ENCODE measurements at places on chromosomes 6 and 20.

DNA sequence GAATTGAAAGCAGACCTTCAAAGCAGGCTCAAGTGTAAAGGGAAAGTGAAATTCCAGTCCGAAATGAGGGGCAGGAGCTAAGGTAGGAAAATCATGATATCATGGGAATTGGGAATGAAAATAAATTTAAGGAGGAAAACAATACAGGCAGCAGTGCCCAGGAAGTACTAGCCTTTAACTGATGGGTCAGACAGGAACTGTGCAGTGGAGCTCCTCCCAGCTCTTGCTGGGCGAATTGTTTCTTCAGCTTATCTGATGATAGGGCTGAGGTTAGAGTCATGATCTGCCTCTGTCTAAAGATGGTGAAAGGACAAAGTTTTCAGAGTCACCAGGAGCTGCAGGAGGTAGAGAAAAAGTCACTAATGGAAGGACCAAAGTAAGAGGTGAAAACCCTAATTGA lies 457.9 kb upstream of the PTCHD4 start:
- no peak for DNase-seq

DNA sequence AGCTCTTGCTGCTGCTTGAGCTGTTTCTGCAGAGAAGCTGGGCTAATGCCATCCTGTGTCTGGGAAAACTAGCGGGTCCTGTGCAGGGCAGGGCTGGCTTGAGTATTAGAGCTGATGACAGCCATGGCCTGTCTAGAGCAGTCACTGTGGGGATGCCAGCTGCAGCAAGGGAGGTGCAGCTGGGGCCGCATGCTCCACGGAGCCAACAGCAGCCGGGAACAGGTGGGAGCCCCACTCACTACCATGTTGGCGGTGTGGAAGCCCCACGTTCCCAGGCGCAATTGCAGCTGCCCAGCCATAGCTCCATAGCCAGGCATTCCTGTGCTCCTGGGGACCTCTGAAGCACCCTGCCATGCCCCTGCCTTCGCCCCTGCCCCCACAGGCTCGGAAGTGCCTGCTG lies 212.9 kb downstream of the TFAP2C start:
- DNase-seq, result no peak

- DNase-seq, result no peak
These were observed 112.6 kb downstream of the FRK start for GRCh38 chr6:115947966-115948541.

- no peak for DNase-seq
These were observed 38.3 kb upstream of the CD2AP start for GRCh38 chr6:47439348-47439668.

- DNase-seq, result no peak
These were observed 160.7 kb upstream of the PDE10A start for GRCh38 chr6:165823609-165824326.

DNA sequence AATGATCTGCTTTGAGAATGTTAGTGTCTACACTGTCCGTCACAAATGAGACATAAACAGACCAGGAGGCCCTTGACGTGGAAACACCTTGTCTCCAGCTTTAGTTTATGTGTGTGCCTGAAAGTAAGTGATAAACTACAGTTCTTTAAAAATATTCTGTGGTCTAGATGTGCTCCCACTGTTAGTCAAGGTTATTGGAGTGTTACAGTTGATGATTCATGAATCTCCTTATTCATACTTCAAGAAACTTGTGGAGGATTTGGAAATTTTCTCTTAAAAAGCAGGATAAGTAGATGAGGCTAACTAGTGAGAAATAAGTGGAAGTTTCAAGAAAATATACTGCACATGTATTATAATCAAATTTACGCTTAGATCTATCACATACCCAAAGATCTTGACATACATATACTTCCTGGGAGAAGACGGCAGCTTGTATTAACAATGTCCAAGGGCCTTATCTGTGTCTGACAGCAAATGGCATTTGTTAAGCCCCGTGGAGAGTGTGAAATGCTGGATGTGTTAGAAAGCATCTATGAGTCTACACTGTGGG lies 90.5 kb upstream of the MBOAT1 start:
- no peak for DNase-seq

DNA sequence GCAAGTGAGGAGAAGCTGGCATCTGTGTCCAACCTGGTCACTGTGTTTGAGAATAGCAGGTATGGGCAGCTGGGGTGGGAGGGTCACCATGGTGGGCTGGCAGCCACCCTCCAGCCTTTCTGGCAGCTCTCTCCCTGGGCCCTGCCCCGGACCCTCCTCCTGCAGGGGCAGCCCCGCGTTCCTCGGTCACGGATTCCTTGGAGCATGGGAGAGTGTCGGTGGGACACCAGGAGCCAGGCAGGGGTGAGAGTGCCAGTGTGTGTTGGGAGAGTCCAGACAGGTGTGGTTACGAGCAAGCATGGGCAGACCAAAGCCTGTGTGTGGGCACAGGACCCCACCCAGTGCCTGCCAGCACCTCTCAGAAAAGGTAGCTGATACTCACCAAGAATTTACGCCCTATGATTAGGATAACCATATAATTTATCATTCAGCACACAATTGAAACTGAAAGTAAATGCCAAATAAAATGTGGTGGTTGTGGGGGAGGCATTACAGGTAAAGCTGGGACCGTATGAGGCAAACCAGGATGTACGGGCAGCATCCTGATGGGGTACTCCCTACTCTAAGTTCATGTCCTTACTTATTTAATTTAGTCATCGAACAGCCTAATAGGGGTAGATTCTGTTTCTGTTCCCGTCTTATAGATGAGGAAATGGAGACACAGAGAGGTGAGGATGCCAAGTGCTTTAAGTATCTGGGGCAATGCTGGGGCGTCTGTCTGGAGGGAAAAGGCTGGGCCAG lies 542 bp downstream of the FGD2 start:
- DNase-seq, result no peak

DNA sequence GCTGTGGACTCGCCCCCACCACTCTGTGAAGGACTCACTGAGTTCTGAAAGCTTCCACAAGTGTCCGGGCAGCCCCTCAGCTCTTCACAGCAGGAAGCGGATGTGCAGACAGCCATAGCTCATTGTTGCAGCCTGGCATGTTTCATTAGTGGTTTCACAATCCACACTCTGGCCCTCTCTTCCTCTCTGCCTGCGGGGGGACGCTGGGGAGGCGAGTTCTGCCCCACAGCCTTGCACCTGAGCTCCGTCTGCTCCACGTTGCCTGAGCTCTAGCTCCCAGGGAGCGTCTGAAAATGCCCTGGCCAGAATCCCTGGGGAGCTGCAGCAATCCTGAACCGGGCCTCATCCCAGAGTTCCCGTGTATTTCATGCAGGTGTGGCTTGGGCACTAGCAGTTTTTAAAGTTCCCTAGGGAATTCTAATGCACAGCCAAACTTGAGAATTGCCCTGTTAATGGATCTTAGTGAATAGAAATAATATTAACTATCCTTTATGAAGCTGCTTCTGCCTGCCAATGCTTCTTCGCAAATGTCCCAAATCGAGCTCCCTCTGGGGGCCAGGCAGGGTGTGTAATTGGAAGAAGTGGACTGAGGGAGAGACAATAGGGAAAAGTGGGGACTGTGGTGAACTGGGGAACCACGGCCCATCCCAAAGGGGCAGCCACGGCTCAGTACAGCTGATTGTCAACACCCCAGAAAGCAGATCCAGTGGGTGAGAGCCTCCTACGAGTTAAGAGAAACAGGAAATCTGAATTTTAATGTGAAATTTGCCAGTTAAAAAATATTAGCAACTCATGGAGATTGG lies 51.5 kb downstream of the CTCFL start:
- no peak for DNase-seq

- no peak for DNase-seq
These were observed 43.4 kb upstream of the CDYL start for GRCh38 chr6:4732691-4733315.

DNA sequence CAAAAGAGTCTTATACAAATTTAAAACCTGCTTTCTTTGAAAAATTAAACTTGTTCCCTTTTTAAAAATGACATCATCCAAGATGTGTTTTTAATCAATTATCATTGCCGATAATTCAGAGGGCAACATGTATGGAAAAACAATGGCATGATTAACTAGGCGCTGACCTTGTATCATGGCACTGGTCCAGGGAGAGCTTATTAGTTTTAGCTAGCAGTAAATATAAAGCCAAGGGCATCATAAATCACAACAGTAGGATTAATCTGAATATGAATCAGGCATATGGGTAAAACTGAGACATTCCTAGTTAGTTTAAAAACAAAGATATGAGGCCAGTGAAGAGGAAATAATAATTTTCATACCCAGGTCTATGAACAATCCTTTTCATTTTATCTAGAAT lies 374.0 kb downstream of the HDGFL1 start:
- no peak for DNase-seq

- no peak for DNase-seq
These were observed 50.2 kb downstream of the ARID1B start for GRCh38 chr6:156827382-156827781.

GRCh38 chr6:24780206-24780605 lies 5.5 kb downstream of the GMNN start:
- DNase-seq, result no peak

DNA sequence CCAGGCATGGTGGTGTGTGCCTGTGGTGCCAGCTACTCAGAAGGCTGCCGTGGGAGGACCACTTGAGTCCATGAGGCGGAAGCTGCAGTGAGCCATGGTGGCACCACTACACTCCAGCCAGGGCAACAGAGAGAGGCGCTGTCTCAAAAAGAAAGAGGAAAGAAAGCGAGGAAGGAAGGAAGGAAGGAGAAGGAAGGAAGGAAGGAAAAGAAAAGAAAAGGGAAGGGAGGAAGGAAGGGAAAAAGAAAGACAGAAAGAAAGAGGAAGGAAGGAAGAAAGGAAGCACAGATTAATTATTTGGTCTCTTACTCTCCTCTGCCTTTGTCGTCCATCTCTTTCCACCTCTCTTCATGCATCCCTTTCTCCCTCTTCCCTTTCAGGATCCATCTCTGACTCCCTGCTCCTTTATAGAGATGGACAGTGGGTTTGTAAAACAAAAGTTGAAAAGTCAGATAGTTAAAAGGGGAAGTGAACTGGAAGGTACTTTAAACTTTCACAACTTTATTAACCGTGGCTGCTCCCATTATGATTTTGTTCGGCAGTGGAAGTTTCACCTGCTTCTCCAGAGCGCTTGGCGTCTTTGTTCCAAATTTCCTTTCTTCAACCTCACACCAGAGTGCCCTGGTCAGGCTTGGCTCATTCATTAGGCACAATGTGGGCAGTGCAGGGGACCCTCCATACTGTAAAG lies 1.5 kb downstream of the HLA-DQA1 start:
- DNase-seq, result no peak

DNA sequence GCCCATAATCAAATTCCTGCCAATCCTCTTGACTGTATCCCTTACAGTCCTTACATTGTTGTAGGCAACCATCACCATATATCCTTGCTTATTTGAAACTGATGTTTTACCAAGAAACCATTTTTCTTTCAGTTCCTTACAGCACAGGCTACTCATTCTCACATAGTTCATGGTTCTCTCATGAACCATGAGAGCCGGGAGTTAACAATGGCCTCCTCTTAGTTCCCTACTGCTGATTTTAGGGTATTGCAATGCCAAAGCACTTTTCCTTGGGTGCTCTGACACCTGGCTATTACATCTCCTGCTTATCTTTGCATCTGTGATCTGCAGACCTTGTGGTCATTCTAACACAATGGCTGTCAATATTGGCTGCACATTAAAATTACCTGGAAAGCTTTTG lies 133.4 kb downstream of the MYB start:
- DNase-seq, result no peak

GRCh38 chr6:118918329-118918725 lies 16.6 kb downstream of the MCM9 start:
- DNase-seq, result no peak

- no peak for DNase-seq
These were observed 39.3 kb upstream of the HIVEP1 start for GRCh38 chr6:11972806-11973205.

GRCh38 chr6:151255811-151256210 lies 16.0 kb downstream of the AKAP12 start:
- no peak for DNase-seq

DNA sequence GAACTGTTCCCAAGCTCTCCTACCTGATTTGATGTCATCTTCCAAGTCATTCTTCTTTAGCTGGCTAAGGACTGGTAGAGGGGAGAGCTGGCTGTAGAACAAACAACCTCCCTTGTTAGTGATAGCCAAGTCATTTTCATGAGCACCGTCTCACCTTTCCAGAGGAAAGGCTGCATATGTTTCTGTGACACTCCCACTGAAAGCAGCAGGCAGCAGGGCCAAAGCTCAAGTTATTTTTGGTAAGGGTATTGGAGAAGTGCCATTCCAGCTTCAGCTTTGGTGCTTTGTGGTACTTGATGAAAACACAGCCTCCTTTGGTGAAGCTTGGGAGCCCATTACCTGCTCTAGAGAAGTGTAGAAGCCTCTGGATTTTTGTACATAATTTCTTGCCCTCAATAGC lies 5.4 kb upstream of the DOK5 start:
- no peak for DNase-seq

DNA sequence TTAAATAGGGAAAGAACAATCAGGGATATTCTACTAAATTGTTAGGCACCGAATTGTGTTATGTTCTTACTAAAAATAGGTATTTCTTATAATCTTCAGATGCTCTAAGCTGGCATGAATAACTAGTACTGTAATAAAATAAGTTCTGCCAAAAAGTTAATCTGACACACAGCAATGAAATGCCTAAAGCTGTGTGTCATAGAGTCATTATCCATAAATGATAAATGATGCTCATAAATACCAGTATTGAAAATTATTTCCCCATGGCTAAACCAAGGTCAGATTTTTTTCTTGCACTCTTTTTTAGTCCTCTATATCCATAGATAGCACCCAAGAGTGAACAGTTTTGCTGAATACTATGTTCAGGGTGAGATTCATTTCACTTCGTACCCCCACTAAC lies 11.7 kb upstream of the PRIM2 start:
- DNase-seq, result no peak

GRCh38 chr6:156662025-156662445 lies 115.1 kb upstream of the ARID1B start:
- DNase-seq, result no peak

Measured in activated CD8-positive, alpha-beta memory T cell treated with anti-CD3 and anti-CD28 coated beads for 1 hour (primary cell).